Gastrocnemius medialis (tissue), 4 donors: ENCODE measurements at places on chromosomes 1 and 21. TPM values are rescaled to one million over a fixed set of nuclear protein-coding genes. Genes with fewer than 3 reads are reported as not detected.

The KCNE2 gene
- not detected for total RNA-seq

DNA sequence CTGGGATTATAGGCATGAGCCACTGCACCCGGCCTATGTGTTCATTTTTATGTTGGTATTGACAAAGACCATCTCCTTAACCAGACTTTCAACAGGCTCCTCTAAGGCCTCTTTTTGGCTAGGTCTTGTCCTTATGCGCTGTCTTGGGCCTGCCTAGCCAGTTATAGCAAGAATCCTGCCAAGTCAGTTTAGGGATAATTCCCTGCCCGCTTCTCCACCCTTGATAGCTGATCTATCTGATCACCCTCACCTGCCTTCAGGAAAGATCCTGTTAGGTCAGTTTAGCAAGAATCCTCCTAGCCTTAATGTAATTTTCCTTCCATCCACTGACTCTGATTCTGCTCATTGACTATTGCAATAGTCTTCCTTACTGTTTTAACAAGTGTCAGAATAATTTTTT is 2.4 kb upstream of the B4GALT3 start:
- no peak overlapping the region for H3K27ac ChIP-seq
- peaks cover 15% of the 10 kb centered on the region for H3K4me1 ChIP-seq
- H3K27me3 ChIP-seq: no peaks in the 10 kb centered on the region
- DNase-seq: no peak
- no peaks in the 10 kb centered on the region for H3K36me3 ChIP-seq
- no peak overlapping the region for H3K4me3 ChIP-seq

DNA sequence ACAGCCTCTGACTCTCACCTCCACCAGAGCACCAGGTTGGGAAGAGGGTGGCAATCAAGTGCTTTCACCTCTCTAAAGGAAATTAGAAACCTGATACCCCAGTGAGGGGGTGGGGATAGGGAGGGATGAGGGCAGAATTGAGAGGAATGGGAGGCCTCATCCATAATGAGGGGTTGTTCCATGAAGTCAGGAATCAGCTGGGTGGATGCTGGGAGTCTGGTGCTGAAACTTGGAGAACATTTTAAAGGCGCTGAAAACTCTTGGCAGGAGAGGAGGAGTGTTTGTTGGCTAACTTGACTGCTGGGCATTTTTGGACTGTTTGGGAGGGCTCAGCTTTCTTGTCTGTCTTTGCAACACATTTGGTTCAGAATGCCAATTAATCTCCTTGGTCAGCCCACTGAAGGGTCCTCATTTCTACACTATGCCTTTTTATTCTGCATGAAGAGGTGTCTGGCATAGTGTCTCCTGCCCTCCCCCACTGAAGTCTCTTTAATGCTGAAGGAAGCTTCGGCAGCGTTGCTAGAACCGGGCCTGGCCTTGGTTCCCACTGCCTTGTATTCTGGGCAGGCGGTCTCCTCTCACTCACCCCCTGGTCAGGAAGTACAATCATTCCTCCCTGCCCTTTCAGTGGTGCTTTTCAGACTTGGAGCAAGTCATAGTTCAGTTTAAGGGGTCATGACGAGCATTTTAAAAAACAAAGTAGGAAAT is 2.2 kb downstream of the PHGDH start:
- no peak overlapping the region for H3K27ac ChIP-seq
- H3K36me3 ChIP-seq: no peaks in the 10 kb centered on the region
- H3K27me3 ChIP-seq: peaks cover 15% of the 10 kb centered on the region
- peaks cover 20% of the 10 kb centered on the region for H3K4me1 ChIP-seq

The DPM3 gene
- total RNA-seq: 7.3 TPM

GRCh38 chr21:28454564-28455252 is 538.0 kb downstream of the LTN1 start:
- H3K4me3 ChIP-seq: no peak overlapping the region
- no peaks in the 10 kb centered on the region for H3K4me1 ChIP-seq
- no peaks in the 10 kb centered on the region for H3K27me3 ChIP-seq
- no peak overlapping the region for H3K27ac ChIP-seq

The C8A gene
- total RNA-seq: not detected

DNA sequence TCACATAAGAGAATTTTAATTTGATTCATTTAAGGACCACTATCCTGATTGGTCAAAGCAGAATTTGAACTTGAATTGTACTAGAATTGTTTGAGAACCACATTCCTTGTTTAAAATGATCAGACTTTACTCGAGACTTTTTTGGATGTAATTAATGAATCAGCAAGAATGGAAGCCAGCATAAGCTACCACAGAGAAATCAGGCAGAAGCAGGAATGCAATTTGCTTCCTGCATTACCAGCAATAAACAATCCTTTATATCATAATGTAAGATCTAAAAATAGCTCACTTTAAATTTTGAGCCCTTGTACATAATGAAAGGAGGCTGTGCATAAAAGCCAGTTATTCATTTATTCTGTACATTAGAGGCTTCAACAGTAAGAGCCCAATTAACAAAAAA is 119.8 kb upstream of the BACE2 start:
- no peaks in the 10 kb centered on the region for H3K4me1 ChIP-seq
- H3K36me3 ChIP-seq: no peaks in the 10 kb centered on the region
- DNase-seq: no peak

The PRDM16 gene
- 0.18 TPM for total RNA-seq

The TRIM17 gene
- not detected for total RNA-seq

GRCh38 chr1:159581422-159581821 is 6.2 kb upstream of the APCS start:
- H3K27me3 ChIP-seq: no peaks in the 10 kb centered on the region
- no peak overlapping the region for H3K27ac ChIP-seq
- no peaks in the 10 kb centered on the region for H3K4me1 ChIP-seq
- no peak overlapping the region for H3K4me3 ChIP-seq

The LMOD1 gene
- 19.6 TPM for total RNA-seq

- H3K27me3 ChIP-seq: no peaks in the 10 kb centered on the region
- DNase-seq: no peak
- H3K4me1 ChIP-seq: no peaks in the 10 kb centered on the region
- H3K36me3 ChIP-seq: no peaks in the 10 kb centered on the region
Measured at GRCh38 chr1:32639489-32640075, 10.8 kb downstream of the ZBTB8OS start.

The S100A7A gene
- not detected for total RNA-seq

The NR1I3 gene
- not detected for total RNA-seq

GRCh38 chr1:192809307-192810252 is 741 bp downstream of the RGS2 start:
- H3K36me3 ChIP-seq: no peaks in the 10 kb centered on the region
- H3K4me3 ChIP-seq: peak overlapping the region; percentile 86
- H3K27me3 ChIP-seq: no peaks in the 10 kb centered on the region
- H3K4me1 ChIP-seq: peaks cover 12% of the 10 kb centered on the region

The PGBD5 gene
- 4.5 TPM for total RNA-seq

DNA sequence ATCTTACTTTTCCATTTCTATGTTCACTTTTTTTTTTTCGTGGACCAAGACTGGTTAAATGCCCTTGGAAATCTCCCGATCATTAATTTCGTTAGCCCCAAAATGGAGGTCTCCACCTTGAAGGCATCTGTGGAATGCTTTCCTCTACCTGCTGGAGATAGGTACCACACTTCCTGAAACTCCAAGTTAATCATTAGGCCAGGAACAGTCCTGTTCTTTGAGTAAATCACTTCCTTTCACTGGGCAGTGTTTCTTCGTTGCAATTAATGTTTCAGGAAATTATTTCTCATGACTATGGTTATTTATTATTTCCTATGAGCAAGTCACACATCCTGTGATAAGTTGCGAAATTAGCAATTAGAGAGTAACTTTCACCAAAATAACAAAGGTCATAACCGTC is 225.2 kb upstream of the LYPLAL1 start:
- H3K27me3 ChIP-seq: no peaks in the 10 kb centered on the region
- H3K4me3 ChIP-seq: no peak overlapping the region
- H3K4me1 ChIP-seq: no peaks in the 10 kb centered on the region
- no peak for DNase-seq
- no peak overlapping the region for H3K27ac ChIP-seq
- no peaks in the 10 kb centered on the region for H3K36me3 ChIP-seq

GRCh38 chr1:32223683-32224082 is 1.5 kb downstream of the EIF3I start:
- H3K36me3 ChIP-seq: peaks cover 58% of the 10 kb centered on the region
- H3K4me3 ChIP-seq: peak overlapping the region; percentile 72
- peaks cover 23% of the 10 kb centered on the region for H3K4me1 ChIP-seq
- H3K27me3 ChIP-seq: no peaks in the 10 kb centered on the region
- H3K27ac ChIP-seq: peak overlapping the region; percentile 90

The PDZK1IP1 gene
- 3.9 TPM for total RNA-seq

The CROCC gene
- total RNA-seq: 3.0 TPM

DNA sequence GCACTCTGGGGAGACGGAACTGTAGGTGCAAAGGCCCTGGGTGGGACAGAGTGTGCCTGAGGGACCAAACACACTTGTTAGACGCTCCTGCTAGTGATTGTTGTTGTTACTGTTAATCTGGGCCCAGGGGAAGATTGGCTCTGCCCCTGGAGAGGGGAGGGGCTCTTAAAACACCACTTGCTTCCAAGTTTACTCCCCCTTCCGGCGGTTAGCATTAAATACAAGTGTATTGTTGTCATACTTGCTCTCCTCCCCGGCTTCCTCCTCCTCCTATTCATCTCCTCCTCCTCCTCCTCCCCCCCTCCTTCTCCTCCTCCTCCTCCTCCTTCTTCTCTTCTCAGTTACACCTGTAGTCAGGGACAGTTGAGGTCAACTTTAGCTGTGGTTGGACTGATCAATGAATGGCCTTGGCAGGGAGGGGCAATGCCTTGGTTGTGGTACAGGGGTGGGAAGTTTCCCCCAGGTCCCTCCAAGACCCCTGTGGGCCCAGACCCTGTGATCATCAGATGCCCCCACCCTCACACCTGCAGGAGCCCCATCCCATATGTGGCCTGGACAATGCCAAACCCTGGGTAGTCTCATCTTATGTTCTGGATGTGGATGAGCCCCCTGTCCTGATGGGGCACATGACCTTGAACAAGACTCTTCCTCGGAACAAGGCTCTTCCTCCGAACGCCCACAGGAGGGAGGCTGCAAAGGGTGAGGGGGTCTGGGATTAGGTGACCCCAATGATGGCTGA is 217.3 kb downstream of the PTPRU start:
- H3K4me1 ChIP-seq: no peaks in the 10 kb centered on the region
- no peak overlapping the region for H3K4me3 ChIP-seq
- DNase-seq: no peak
- no peaks in the 10 kb centered on the region for H3K27me3 ChIP-seq
- H3K27ac ChIP-seq: no peak overlapping the region

- H3K4me3 ChIP-seq: no peak overlapping the region
- no peaks in the 10 kb centered on the region for H3K27me3 ChIP-seq
- DNase-seq: peak; percentile 18
- H3K36me3 ChIP-seq: no peaks in the 10 kb centered on the region
Measured at GRCh38 chr1:220926146-220926545, 46.9 kb downstream of the HLX start.

The OLFML2B gene
- 3.7 TPM for total RNA-seq

The TMEM82 gene
- total RNA-seq: not detected
